ENCODE measurements at places on chromosomes 4 and X. TPM values are rescaled to one million over a fixed set of nuclear protein-coding genes. Genes with fewer than 3 reads are reported as not detected.

The GSX2 gene
- total RNA-seq: not detected

The ABLIM2 gene
- under 0.01 TPM for total RNA-seq

The SMR3B gene
- not detected for total RNA-seq

The NIPAL1 gene
- 2.0 TPM for total RNA-seq

The CTAG2 gene
- total RNA-seq: not detected

The MAP9 gene
- 1.6 TPM for total RNA-seq

The ODAPH gene
- total RNA-seq: not detected

The TLR1 gene
- total RNA-seq: 3.2 TPM

The CCSER1 gene
- total RNA-seq: 1.4 TPM

The ZNF711 gene
- total RNA-seq: 3.5 TPM

The RBM47 gene
- 0.15 TPM for total RNA-seq

The DCAF16 gene
- 27.2 TPM for total RNA-seq

The STBD1 gene
- total RNA-seq: 1.7 TPM

The SMR3A gene
- total RNA-seq: not detected

The CXorf65 gene
- not detected for total RNA-seq

All from epithelial cell of umbilical artery (primary cell).